ENCODE measurements at places on chromosomes 6 and 20.

- DNase-seq, result no peak
Observed at GRCh38 chr6:152295346-152295745, 341.8 kb downstream of the SYNE1 start.

DNA sequence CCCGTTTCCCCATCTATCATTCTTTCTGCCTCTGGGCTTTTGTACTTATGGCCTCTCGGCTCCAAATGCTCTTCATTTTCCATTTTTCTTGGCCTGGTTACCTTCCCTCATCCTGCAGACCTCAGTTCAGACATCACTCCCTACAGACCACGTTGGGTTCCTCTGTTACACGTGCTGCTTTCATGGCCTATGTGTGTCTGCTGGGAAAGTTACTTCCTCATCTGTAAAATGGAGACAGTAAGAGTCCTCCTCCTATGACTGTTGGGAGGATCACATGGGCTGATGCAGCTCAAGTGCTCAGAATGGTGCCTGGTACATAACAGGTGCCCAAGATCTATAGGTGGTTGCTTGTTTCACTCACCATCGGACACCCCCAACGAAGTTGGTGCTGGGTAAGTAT, 13.5 kb downstream of the KCNK17 start:
- DNase-seq, result no peak

GRCh38 chr6:108734271-108734922, 113.8 kb upstream of the ARMC2 start:
- DNase-seq, result no peak

DNA sequence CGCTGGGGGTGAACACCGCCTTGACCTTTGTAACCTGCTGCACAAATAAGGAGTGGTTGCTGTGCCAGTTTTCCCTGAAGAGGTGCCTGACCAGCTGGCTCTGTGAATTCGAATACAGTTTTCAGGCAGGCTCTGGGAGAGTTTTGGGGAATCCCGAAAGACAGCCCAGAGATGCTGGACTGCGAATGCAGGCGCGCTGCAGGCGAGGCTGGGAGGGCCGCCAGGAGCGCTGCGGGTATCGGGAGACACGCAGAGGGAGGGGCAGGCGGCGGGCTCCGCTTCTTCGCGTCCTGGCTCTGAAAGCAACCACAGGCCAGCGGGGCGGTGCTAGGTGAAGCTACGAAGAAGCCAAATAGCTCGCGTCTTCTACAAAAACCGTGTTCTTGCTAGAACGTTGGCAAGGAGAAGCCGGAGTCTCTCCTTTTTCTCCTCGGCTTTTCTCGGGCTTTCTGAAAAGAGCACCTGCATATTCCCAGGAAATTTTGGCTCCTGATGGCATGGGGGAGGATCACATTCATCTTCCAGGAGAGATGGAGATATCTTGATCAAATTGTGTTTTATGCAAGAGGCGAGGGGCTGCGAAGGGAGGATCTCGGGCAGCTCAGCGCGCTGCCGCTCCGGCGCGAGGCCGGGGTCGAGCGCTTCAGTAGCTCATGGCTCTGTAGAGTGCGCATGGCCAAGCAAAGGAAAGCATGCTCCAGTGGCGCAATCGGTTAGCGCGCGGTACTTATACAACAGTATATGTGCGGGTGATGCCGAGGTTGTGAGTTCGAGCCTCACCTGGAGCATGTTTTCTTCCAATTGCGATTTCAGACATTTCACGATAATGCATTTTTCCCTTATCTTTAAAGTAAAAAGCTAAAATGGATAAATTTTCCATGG, 158.1 kb upstream of the ZNF184 start:
- peak; percentile 85 for DNase-seq

DNA sequence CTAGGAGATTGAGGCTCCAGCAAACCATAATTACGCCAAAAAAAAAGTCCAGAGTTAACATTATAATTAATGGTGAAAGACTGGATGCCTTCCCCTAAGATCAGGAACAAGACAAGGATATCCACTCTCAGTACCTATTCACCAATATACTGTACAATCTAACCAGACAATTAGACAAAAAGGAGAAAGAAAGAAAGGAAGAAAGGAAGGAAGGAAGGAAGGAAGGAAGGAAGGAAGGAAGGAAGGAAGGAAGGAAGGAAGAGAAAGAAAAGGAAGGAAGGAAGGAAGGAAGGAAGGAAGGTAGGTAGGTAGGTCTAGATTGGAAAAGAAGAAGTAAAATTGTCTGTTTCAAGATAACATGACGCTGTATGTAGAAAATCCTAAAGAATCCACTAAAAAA, 50.7 kb downstream of the TASP1 start:
- DNase-seq, result no peak

- no peak for DNase-seq
Observed at GRCh38 chr6:10526156-10526555, 5.0 kb downstream of the GCNT2 start.

DNA sequence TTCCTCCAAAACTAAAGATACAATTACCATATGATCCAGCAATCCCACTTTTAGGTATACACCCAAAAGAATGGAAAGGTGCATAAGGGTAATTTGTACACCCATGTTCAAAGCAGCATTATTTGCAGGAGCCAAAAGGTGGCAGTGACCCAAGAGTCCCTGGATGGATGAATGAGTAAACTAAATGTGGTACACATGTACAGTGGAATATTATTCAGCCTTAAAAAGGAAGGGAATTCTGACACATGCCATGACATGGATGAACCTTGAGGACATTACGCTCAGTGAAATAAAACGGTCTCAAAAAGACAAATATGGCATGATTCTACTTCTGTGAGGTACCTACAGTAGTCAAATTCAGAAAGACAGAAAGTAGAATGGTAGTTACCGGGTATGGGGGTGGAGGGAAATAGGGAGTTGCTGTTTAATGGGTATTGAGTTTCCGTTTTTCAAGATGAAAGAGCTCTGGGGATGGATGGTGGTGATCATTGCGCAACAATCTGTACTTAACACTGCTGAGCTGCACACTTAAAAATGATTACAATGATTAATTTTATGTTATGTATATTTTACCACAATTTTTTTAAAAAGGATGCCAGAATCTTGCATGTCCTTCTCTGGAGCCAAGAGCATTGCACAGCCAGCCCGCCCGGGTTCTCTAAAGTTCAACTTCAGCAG, 518.9 kb upstream of the JARID2 start:
- DNase-seq, result no peak

DNA sequence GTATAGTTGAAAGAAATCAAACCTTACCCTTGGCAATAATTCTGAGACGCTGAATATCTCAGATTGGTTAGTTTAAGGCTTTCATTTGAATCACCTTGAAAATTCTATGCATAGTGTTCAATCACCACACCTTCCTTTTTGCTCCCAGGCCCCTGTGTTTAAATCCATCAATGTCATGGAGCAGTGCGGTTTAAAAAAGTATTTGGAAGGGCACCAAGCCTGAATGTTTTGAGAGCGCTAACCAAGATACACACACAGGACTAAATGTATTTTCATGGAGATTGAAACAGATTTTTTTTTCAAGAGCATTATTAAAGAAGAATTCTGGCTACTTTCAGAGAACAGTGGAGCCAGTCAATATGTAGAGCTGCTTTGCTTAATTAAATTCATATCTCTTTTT, 195.7 kb downstream of the CENPW start:
- no peak for DNase-seq

DNA sequence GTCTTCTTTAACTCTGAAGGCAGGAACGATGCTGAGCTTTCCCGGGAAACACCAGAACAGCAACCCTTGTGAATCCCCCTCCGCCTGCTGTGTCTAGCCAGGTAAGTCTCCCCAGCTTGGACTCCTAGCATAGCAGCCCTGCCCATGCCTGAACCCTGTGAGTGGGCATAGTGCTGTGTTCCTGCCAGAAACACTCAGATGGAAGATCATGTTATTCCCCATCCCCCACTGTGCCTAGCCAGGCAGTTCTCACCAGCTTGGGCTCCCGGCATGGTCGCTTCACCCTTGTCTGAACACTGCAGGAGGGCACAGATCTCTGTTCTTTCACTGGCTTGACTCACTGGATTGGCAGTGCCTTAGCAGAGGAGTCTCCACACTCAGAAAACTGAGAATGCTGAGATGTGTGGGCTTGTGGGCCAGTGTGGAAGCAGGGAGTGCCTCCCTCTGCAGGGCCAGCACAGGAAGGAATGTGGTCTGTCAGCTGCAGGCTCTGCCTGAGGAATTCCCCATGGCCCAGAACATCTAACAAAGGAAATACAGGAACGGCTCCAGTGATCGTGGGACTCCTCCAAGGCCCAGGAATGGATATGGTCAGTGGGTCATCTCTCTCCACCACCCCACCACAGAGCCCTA, 440.1 kb upstream of the ADGRB3 start:
- no peak for DNase-seq

DNA sequence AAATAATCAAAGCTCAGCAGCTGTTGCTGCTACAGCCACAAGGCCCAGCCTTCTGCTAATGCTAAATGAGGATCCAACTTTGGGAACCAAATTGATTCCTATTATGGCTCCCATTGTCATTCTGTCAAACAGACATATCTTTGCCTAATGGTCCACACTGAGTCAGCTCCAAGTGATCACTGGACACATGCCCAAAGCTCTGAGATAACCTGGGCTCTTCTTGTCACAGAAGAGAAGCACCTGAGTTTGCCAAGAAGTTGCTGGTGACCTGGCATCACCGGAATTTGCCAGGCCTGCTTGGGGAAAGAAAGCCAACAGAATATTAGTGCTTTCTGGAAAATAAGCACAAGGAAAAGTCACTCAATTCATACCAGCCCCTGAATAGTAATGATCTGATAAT, 5.8 kb downstream of the TNFRSF21 start:
- DNase-seq, result no peak

GRCh38 chr6:113693851-113694250, 163.3 kb upstream of the MARCKS start:
- DNase-seq, result no peak

DNA sequence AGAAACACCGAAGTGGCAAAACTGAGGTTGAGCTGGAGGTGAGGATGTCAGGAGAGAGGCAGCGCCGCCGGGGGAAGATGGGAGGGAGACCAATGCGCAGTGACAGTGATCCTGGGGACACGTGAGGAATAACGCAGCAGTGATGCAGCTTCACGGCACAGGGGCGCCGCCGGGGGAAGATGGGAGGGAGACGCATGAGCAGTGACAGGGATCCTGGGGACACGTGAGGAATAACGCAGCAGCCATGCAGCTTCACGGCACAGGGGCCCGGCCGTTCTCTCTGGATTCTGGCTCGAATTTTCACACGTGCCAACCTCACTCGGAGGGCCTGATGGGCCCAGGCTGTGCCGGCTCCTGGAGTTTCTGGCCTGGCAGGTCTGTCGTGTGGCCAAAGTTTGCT, 94.7 kb downstream of the SMOC2 start:
- DNase-seq, result no peak

- no peak for DNase-seq
Observed at GRCh38 chr20:39576771-39577170, 614.6 kb downstream of the DHX35 start.

DNA sequence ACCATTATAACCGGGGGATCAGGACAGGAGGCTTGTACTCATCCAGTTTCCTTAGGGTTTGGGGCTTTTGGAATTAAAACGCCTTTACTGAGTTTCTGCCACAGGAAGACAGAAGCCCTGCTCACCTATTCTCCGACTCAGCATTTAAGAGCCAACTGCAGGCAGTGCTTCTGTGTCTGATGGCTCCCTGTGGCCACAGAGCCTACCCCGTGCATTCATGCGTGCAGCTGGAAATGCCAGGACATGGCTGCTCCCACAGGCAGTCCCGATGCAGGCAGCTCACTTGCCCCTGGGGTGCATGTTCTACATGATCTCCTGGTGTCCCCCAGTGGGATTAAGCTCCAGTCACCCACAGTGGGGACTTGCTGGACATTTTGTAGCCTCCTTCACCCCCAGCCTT, 22.2 kb downstream of the ZNF831 start:
- no peak for DNase-seq

GRCh38 chr6:108364470-108364869, 69.6 kb downstream of the AFG1L start:
- no peak for DNase-seq

GRCh38 chr6:167776906-167777627, 49.6 kb upstream of the AFDN start:
- no peak for DNase-seq

- DNase-seq, result no peak
Observed at GRCh38 chr6:39901116-39901655, 33.1 kb downstream of the MOCS1 start.

Data from activated CD4-positive, alpha-beta T cell treated with anti-CD3 and anti-CD28 coated beads, Interleukin-2, Interleukin-4, amounts not matched to agents 100 ng/mL and 50 ng/mL, durations not matched to agents 16 hours and 8 hours (primary cell).